Astrocyte of the spinal cord (primary cell): ENCODE measurements at places on chromosomes 6 and 20.
A peak's percentile ranks its signal among the peaks of the same experiment; 100 is the strongest.

DNA sequence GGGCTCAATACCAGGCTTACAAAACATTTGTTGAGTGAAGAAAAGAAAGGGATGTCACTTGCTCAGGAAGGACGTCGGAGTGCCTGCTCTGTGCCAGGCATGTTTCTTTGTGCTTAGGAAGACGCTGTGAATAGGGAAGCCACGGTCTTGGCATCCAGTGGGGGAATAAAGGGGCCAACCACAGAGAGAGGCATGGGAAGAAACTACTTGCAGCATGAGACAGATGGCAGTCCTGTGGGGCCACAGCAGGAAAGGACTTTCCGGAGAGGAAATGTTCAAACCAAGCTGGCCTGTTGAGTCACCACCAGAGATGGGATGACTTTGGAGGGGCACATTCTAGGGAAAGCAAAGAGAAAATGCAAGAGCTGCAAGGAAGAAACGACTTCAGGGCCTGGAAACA lies 173.2 kb downstream of the CDH26 start:
- no peak for DNase-seq

DNA sequence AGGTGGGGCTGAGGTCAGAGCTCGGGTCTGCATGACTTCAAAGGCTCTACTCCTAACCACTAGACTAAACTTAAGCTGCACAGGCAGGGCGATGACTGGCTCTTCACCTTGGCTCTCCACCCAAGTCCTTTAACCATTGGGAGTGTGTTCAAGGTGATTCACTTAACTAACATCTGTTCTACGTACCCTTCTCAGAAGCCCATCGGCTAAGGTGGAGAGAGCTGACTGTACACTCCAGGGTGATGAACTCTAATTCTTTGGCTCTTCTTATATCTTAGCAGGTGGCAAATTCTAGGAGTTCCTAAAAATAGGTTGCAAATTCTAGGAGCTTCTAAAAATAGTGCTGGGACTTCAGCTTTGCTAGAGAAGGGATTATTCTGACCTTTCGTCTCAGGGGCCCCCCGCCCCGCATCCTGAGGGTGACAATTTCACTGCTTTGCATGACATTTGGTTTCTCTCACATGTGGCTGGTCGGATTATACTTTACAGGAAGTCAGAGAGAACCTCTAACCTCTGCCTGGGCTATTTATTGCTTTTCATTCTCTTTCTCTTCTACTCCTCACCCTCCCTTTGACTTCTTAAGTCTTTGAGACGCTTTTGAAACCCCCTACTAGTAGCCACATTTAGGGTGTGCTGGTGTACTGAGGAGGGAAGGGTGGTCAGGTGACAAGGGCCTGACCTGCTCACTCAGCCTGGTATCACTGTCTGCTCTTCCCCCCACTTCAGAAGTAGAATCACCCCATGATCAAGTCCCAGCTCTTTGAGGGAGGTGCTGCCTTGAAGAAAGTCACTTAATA lies 55.5 kb downstream of the PRDM1 start:
- DNase-seq: peak; percentile 30

GRCh38 chr6:8857160-8857559 lies 421.8 kb upstream of the SLC35B3 start:
- no peak for DNase-seq

DNA sequence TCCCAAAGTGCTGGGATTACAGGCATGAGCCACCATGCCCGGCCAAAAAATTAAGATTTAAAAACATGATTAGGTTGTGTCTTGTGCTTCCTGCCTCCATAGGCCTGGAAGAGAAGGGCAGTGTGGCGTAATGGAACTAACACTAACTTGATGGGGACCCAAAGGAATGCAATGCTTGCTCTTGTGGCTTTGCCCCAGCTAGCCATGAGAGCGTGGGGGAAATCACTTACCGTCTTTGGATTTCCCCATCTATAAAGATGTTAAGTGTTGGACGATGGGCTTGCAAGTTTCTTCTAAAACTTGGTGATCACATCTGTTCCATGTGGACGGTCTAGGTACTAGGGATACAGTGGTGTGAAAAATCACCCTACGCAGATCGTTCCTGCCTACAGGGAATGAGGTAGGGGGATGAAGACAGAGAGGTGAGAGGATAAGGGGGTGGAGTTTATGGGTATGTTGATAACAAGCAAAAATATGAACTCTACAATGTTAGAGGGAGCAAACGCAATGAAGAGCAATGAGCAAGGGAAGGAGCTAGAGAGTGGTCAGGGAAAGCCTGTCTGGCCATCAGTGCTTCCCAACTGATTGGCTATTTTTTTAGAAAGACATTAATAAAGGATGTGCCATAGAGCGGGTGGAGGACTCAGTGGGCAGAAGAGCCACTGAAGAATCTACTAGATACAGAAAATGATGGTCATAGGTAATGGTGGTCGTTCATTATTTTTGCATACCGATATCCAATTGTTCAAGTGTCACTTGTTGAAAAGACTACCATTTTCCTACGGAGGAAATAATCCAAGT lies 165.2 kb downstream of the BCAS1 start:
- DNase-seq: no peak

GRCh38 chr20:48879612-48880245 lies 41.8 kb upstream of the ARFGEF2 start:
- DNase-seq: no peak
